ENCODE measurements at places on chromosomes 13 and 19.

GRCh38 chr19:45790942-45791341 is 1.7 kb downstream of the DMWD start:
- no peak for DNase-seq

- no peak for DNase-seq
Observed at GRCh38 chr13:25192936-25193335, 20.8 kb upstream of the AMER2 start.

GRCh38 chr13:78398743-78399410 is 204.5 kb downstream of the POU4F1 start:
- DNase-seq = no peak

DNA sequence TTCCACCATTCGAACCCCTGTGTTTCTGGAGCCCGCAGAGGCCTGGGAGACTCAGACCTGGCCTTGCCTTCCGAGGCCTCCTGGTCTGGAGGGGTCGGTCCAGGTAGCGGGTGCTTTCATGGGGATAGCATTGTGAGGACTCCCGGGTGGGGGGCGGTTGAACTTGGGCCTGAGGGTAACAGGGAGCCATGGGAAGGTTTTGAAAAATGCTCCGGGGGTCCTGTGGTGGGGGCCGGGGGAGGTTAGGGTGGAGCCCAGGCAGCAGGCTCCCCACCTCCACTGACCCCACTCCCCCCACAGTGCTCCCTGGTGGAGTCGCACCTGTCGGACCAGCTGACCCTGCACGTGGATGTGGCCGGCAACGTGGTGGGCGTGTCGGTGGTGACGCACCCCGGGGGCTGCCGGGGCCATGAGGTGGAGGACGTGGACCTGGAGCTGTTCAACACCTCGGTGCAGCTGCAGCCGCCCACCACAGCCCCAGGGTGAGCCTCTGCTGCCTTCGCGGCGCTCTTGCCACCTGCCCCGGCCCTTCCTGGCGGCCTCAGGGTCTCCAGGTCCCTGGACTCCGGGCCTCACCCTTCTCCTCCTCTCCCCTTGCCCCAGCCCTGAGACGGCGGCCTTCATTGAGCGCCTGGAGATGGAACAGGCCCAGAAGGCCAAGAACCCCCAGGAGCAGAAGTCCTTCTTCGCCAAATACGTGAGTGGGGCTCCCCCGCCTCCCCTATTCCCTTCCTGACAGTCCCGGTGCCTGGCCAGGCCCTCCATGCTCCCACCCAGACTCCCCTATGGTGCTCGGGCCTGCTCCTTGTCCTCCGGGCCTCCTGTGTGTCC is 3.8 kb upstream of the GARIN5A start:
- DNase-seq = no peak

DNA sequence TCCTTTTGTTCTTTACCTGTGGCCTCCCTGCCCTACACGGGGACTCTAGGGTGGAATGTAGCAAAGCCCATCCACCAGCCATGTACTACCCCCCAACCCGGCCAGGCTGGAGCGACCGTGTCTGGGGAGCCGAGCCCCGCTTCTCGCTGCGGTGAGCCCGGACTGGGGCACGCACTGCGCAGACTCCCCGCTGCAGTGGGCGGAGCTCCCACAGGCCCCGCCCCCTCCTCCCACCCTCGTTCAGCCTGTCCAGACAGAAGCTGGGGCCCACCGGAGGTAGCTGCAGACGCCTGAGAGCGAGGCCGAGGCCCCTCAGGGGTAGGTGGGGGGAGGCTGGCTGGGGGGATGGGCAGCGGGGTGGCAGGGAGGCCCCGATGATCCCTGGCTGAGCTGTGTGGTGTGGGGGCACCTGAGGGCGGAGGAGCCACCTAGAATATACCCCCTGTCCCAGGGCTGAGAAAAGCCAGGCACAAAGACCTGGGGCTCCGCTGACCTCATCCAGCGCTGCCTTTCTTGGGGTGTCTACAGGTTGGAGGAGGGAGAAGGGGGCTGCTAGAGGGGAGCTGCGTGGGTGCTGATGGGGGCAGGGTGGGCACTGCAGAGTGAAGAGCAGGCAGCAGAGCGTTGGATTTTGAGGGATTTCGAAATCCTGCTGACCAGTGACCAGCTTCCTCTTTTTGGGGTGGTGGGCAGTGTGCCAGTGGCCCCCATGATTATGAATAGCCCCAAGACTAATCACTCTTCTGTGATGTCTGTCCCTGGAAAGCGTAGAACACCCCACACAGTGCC is 17.3 kb downstream of the PLD3 start:
- DNase-seq = no peak

- no peak for DNase-seq
Observed at GRCh38 chr13:78190296-78190695, 271.7 kb upstream of the EDNRB start.

GRCh38 chr13:52812941-52813340 is 35.5 kb downstream of the PCDH8 start:
- no peak for DNase-seq

DNA sequence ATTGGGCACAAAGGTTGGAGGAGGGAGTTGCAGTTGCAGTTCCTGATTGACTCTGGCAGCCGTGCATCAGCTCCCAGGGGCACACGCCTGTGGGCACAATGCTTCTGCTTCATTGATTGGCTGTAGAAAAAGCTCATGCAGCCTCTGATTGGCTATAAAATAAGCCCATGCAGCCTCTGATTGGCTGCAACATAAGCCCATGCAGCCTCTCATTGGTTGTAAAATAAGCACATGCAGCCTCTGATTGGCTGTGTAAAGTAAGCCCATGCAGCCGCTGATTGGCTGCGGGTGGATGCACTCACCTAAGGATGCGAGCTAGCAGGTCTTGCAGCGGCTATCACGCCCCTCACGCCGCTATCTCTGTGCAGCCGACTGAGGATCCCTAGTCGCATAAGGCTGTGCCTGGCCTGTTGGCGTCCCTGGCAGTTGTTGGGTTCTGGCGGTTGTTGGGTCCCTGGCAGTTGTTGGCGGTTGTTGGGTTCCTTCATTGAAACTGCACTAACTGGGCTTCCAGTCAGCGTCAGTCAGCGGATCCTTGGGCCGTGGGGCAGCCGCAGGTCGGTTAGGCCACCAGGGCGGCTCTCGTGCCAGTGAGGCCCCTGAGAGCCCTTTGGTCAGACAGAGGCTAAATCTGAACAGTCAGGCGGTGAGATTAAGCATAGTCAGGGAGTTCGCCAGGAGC is at the start of gene SIGLECL1:
Gene SIGLECL1 (plus strand): TSS at position 295 of the 682 bp plus-strand sequence. CDS start 12,993 bp downstream, outside the sequence.
- DNase-seq = no peak

DNA sequence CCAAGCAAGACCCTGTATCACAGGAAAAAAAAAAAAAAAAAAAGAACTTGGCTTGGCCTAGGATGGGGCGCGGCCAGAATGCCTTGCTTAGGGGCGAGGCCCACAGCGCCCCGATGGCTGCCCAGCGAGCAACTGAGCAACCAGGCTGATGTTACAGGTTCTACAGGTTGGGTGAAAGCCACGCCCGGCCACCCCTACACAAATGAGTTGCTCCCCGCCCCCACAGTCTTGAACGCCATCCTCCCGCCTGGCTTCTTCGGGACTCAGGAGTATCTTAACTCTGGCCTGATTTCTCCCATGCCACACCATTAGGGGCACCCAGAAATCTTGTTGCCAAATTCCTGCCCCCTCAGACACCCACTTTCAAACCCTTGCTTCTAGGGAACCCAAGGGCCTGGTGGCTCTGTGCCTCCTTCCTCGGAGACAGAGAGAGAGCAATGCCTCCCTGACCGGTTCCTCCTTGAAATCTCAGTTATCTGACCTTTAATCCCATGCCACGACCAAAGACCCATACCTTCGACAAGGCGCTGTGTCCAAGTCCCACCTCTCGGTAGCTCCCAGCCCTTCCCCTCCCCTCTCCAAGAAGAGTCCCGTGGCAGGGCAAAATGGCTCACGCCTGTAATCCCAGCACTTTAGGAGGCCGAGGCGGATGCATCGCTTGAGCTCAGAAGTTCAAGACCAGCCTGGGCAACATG is 1.1 kb upstream of the CBLC start:
- DNase-seq = no peak

DNA sequence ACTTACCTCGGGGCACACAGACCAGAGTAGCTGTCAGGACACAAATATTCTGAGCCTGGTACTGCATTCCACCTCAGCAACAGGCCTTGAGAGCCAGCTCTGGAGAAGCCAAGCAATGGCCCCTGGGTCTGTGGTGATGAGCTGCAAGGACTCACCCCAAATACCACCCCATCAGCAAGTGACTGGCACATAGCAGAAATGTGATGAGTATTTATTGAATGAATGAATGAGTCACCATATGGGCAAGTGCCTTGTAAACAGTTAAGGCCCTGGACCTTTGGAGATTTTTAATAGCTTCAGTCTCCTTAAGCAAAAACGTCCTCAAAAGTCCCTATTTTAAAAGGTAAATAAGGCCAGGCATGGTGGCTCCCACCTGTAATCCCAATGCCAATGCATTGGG is 18.2 kb downstream of the GSX1 start:
- no peak for DNase-seq

DNA sequence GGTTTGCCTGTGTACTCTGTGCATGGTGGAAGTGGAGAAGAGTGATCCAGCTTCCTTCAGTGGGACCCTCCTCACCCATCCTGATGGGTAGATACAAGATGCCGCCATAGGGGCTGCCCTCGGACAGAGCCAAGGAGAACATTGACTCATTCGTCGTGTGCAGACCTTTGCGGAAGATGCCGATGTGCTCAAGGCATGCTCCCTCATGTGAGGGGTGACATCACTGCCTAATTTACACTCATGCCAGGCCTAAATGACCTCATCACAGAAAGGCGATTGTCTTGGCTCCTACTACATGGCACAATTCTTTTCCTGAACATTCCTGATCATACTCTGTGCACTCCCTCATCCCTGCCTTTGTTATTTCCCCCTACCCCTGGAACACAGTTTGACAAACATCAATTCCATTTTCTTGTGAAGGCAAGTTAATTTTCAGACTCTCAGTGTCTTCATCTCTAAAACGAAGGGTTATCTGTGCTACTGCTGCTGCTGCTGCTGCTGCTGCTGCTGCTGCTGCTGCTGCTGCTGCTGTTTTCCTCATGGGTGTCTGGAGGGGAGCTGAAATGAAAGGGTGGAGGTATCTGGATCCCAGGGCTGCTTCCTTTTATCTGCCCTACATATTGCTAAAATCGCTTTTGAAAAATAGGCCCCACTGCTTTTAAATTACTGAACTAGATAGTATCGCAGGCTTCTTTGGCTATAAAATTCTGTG is 146.5 kb upstream of the ARGLU1 start:
- no peak for DNase-seq

- DNase-seq = no peak
Observed at GRCh38 chr13:34340534-34340933, 522.6 kb downstream of the RFC3 start.

DNA sequence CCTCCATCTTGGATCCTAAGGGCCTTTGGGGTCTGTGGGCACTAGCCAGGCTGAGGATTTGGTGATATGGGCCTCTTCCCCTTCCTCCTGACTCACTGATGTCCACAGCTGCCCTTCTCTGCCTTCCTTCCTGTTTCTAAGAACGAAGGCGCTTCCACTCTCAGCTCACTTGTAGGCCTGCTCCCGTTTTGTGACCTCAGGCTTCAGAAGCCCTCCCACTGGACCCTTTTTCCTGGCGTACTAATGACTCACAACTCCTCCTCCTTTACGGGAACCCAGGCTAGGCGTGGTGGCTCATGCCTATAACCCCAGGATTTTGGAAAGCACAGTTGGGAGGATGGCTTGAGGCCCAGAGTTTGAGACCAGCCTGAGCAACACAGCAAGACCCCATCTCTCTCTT is 55.6 kb downstream of the TMED1 start:
- DNase-seq = no peak

GRCh38 chr19:29860492-29860891 is 48.7 kb downstream of the CCNE1 start:
- no peak for DNase-seq

Measured in stimulated activated CD8-positive, alpha-beta memory T cell treated with anti-CD3 and anti-CD28 coated beads, Interleukin-15, amount 100 ng/mL, for 4 hours (primary cell).